ENCODE measurements at places on chromosomes 1 and 21. TPM values are rescaled to one million over a fixed set of nuclear protein-coding genes. Genes with fewer than 3 reads are reported as not detected.

EFNA4 gene
- 7.0 TPM for total RNA-seq

SLAMF8 gene
- not detected for total RNA-seq

TCHH gene
- under 0.01 TPM for total RNA-seq

TCP10L gene
- total RNA-seq = not detected

CCDC28B gene
- 11.8 TPM for total RNA-seq

GBP3 gene
- total RNA-seq = 30.6 TPM
